ENCODE measurements at places on chromosomes 7 and 10.

GRCh38 chr7:27595009-27595408, 67.7 kb downstream of the HIBADH start:
- DNase-seq = no peak

- no peak for DNase-seq
These were observed 102.5 kb downstream of the TRIL start for GRCh38 chr7:28855538-28856217.

- DNase-seq = no peak
These were observed 472.1 kb upstream of the FOXK1 start for GRCh38 chr7:4209966-4210365.

DNA sequence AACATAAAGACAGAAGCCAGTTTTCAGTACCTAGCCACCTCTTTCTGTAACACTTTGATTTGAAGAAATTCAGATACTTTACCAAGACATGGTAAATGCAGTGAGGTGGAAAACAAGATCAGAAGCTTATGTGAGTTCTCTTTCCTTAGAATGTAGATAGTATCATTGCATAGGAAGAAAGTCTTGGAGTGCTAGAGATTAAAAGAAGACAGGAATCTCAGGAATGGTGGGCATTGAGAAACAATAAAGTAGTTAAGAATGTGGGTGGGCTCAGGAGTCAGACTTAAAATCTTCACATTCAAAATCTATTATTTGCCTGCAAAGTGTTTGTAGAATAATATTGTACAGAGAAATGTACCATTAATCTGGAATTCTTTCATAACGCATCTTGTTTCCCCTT, 58.9 kb downstream of the POLL start:
- no peak for DNase-seq

- no peak for DNase-seq
These were observed 70.0 kb downstream of the SEMA3C start for GRCh38 chr7:80848841-80849240.

- DNase-seq = peak; percentile 8
These were observed 45.9 kb downstream of the SGMS1 start for GRCh38 chr10:50577681-50578350.

- DNase-seq = no peak
These were observed 163.6 kb downstream of the GALNT11 start for GRCh38 chr7:152189061-152189460.

- DNase-seq = no peak
These were observed 143.4 kb downstream of the ANLN start for GRCh38 chr7:36532981-36533499.

GRCh38 chr10:112700215-112700671, 249.8 kb upstream of the TCF7L2 start:
- DNase-seq = no peak

GRCh38 chr7:133470-133869, 58.9 kb upstream of the FAM20C start:
- DNase-seq = no peak

DNA sequence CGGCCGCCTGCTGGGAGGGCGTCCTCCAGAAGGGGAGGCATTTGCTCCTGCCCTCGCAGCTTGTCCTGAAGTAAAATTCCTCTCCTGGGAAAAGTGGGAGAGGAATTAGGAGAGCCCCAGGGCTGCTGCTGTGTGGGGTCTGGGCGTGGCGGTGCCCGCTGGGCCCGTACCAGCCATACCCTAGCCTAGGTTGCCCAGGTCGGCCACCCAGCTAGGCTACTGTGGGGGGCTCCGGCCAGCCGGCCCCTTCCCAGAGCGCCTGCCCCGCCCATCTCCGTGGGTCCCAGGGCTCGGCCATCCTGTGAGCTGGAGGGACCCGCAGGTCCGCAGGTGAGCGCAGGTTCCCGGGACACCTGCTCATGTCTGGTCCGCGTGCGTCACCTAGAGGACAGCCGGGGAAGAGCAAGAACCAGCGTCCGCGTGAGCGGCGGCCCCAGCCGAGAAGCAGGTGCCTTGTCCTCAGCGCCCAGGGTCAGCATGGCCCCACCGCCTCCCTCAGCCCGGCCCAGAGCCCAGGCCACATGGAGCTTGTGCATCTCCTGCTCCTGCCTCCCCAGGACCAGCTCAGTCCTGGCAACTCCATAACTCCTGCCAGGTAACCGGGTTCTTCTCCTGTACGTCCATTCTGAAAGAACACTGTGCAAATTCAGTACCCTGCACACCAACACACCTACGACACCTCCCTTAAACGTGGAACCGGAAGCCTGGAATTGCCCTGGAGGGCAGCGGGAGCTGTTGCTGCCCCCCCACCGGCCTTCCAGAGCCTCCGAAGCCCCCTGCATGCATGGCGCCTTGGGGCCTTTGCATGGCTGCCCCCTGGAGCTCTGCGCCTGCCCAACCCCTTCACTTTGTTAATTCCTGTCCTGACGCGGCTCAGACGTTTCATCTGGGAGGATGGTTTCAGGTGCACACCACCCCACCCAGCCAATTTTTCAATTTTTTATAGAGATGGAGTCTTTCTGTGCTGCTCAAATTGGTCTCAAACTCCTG, 22.8 kb upstream of the FOXL3 start:
- no peak for DNase-seq

GRCh38 chr7:143375298-143376034, 5.7 kb upstream of the ZYX start:
- DNase-seq = peak; percentile 40

GRCh38 chr7:127819975-127820731, 168.2 kb downstream of the SND1 start:
- DNase-seq = no peak

- no peak for DNase-seq
These were observed 19.4 kb downstream of the ENO4 start for GRCh38 chr10:116868722-116869121.

DNA sequence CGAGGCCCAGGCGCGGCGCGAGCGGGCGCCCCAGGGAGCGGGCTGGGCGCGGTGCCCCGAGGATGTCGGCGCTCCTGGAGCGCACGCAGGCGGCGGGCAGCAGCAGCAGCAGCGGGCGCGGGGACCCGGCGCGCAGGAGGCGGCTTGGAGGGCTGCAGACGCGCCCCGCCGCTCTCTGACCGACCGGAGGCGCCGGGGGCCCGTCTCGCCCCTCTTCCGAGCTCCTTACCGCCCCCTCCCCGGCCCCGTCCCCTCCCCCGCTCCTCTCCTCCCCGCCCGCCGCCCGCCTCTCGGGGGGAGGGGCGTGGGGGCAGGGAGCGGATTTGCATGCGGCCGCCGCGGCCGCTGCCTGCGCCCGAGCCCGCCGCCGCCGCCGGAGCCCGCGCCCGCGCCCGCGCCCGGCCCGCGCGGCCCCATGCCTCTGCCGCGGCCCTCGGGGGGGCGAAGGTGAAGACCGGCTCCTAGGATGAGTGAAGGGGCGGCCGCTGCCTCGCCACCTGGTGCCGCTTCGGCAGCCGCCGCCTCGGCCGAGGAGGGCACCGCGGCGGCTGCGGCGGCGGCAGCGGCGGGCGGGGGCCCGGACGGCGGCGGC, at the start of gene NRG3:
Gene NRG3, plus strand, starts transcription at position 320 of the 592 bp plus-strand sequence.
- no peak for DNase-seq

DNA sequence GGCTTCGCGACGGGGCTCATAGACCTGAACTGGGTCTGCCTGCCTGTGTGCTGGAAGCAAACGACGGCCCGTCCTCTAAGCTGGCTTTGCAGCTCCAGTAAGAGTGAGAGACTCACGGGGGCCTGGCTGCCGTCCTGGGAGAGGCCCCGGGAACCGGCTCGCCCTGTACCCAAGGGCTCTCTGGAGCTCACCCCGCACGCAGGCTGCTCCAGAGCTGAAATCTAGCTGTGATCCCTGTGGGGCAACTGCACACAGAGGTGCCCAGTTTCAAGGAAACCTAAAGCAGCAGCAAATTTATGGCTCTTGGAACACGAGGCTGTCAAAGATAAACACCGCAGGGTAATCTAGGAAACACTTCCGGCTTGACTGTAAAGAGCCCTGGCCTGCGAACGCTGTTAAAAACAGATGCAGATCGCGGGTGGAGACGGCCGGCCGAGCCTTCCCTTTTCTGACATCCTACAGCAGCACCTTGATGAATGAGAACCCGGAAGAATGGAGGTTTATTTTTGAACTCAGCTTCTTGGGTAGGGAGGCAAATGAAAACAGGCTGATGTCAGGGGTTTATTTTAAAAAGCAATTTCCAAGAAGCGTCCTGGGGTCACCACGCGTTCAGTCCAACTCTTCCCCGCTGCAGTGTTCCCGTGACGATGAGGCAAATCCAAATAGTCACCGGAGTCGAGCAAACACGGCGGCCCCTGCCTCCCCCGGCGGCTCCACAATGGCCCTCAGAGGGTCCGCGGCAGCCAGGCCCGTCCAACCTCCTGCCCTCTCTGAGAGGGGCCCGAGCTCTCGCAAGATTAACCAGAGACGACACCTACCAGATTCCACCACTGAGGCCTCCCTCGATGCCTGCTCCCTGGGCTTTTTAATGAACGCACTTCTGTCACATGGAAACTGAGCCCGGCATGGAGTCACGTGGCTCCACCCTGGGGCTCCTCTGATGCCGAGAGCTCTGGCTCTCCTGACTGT, 29.6 kb downstream of the AMZ1 start:
- DNase-seq = peak; percentile 70

DNA sequence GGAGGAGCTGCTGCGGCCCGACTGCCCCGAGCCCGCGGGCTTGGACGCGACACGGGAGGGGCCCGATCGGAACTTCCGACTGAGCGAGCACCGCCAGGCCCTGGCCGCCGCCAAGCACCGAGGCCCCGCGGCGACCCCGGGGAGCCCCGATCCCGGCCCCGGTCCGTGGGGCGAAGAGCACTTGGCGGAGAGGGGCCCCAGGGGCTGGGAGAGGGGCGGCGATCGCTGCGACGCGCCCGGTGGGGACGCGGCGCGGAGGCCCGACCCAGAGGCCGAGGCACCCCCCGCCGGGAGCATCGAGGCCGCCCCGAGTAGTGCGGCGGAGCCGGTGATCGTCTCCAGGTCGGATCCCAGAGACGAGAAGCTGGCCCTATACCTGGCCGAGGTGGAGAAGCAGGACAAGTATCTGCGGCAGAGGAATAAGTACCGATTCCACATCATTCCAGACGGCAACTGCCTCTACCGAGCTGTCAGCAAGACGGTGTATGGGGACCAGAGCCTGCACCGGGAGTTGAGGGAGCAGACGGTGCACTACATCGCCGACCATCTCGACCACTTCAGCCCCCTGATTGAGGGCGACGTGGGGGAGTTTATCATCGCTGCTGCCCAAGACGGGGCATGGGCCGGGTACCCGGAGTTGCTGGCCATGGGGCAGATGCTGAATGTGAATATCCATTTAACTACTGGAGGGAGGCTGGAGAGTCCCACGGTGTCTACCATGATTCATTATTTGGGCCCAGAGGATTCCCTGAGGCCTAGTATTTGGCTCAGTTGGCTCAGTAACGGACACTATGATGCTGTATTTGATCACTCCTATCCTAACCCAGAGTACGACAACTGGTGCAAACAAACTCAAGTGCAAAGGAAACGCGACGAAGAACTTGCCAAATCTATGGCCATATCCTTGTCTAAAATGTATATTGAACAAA, 1.4 kb downstream of the OTUD1 start:
- peak; percentile 41 for DNase-seq

- DNase-seq = no peak
These were observed 422.9 kb upstream of the SEMA3A start for GRCh38 chr7:84617265-84618030.

- no peak for DNase-seq
These were observed 5.3 kb downstream of the ZNF488 start for GRCh38 chr10:47378606-47379444.

DNA sequence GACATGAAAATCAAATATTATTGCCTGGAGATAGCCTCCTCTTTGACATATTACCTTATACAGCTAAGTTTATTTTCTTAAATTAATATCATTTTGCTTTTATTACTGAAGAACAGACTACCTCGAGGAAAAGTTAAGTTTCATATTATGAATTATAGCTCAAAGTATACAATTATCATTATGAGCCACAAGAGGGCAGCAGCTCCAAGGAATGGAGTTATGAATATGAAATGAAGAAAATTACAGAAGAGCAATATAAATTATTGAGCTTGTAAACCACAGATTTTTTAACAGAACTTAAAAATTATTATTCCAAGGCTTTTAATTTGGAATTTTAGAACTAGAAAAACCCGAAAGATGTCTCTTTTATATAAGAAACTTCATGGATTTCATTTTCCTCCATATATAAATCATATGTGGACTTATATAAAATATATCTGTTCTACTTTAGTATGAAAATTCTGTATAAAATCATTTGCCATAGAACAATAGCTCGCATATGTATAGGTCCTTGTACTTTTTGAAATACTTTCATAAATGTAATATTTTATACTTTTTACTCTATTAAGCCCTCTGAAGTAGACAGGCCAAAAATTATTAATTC, 40.1 kb downstream of the IQUB start:
- DNase-seq = peak; percentile 50

- no peak for DNase-seq
These were observed 84.7 kb downstream of the DLG5 start for GRCh38 chr10:77841711-77842375.

DNA sequence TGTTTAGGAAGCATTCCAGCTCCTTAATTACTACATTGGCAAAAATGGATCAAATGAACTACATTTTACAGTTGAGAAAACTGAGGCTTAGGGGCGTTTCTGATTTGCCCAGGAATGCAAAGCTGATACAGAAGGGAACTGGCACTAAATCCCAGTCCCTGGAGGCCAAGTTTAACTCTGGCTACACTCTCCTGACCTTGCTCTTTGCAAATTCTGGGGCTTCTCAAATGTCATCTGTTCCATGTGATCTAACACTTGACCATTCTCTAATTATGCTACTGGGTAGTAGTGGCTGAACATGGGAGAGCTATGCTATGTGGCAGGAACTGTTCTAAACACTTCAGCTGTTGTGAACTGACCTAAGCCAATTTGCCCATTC, 11.3 kb upstream of the HABP2 start:
- no peak for DNase-seq

- DNase-seq = no peak
These were observed 28.2 kb downstream of the PPIF start for GRCh38 chr10:79375321-79376077.

GRCh38 chr10:77625379-77625778, 12.2 kb downstream of the KCNMA1 start:
- no peak for DNase-seq

DNA sequence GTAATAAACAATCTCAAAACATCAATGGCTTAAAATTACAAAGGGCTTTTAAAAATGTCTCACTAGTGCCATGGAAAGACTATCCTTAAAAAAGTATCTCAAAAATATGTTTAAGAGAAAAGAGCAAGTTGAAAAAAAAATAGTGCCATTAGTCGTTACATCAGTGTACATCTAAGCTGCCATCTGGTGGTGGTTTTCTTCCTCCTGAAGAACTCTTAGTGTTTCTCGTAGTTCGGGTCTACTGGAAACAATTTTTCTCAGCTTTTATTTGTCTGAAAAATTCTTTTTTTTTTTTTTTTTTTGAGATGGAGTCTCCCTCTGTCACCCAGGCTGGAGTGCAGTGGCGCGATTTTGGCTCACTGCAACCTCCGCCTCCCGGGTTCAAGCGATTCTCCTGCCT, 5.9 kb upstream of the GARIN1A start:
- DNase-seq = peak; percentile 68

GRCh38 chr7:132557489-132558044, 18.7 kb downstream of the PLXNA4 start:
- no peak for DNase-seq

GRCh38 chr7:2014391-2015241, 218.1 kb downstream of the MAD1L1 start:
- DNase-seq = no peak

- DNase-seq = no peak
These were observed 49.1 kb downstream of the STRA8 start for GRCh38 chr7:135282561-135283254.

Data from OCI-LY7 (cell line).